Activated T-helper 1 cell treated with anti-CD3 and anti-CD28 coated beads, Interleukin-12 subunit alpha, Interleukin-12 subunit beta, Interleukin-2, Interleukin-4 antibody, amounts not matched to agents 30 ng/mL and 10 ng/mL and 1 ng/mL, durations not matched to agents 14 hours and 24 hours and 36 hours (primary cell): ENCODE measurements at places on chromosomes 4 and X.

GRCh38 chr4:93373893-93374860 lies 454.4 kb upstream of the ATOH1 start:
- H3K4me3 ChIP-seq, result no peak overlapping the region
- no peak overlapping the region for H3K27ac ChIP-seq
- H3K27me3 ChIP-seq, result no peaks in the 10 kb centered on the region
- no peaks in the 10 kb centered on the region for H3K4me1 ChIP-seq
- H3K36me3 ChIP-seq, result no peaks in the 10 kb centered on the region

DNA sequence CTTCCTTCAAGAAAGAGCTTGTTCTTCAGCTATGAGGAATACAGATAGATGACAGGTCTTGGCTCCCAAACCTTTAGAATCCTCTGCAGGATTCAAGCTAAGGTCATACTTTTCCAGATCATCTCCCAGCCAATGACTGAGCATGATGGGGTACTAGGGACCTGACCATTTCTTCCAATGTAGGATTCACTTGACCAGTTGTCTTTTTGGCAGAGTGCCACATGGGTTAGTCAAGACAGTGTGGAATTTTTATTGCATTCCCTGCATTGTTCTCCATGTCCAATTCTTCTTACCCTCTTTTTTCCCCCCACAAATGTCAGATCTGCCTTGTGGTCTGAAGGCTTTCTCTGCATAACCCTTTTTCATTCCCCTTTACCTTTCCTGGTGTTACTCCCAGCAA lies 99.5 kb downstream of the CCSER1 start:
- no peak overlapping the region for H3K4me3 ChIP-seq
- H3K27me3 ChIP-seq, result no peaks in the 10 kb centered on the region
- no peak for DNase-seq
- no peaks in the 10 kb centered on the region for H3K4me1 ChIP-seq
- H3K27ac ChIP-seq, result no peak overlapping the region

GRCh38 chrX:129115104-129115503 lies 408.2 kb downstream of the SMARCA1 start:
- no peaks in the 10 kb centered on the region for H3K27me3 ChIP-seq
- H3K36me3 ChIP-seq, result no peaks in the 10 kb centered on the region
- DNase-seq, result no peak

GRCh38 chrX:107674480-107675364 lies 46.4 kb downstream of the PRPS1 start:
- H3K27me3 ChIP-seq, result no peaks in the 10 kb centered on the region
- H3K36me3 ChIP-seq, result peaks cover 1% of the 10 kb centered on the region
- DNase-seq, result peak; percentile 41
- peak overlapping the region; percentile 99 for H3K27ac ChIP-seq
- peak overlapping the region; percentile 91 for H3K4me3 ChIP-seq

DNA sequence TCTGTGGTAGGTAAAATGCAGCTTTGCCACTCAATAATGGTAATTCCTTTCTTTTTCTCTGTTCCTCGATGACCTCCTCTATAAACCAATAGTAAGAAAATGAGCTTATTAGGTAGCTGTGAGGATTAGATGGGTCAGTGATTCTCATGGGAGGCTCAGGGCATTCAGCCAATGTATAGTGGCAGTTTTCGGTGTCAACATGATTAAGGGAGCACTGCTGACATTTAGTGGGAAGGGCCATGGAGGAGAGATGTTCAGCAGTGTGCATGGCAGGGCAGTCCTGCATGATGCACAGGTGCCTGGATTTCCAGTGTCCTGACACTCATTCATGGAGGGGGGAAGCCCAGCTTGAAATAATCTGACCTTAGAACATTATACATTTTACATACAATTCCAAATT lies 232.8 kb downstream of the PDGFC start:
- H3K27me3 ChIP-seq, result no peaks in the 10 kb centered on the region
- no peaks in the 10 kb centered on the region for H3K4me1 ChIP-seq
- no peaks in the 10 kb centered on the region for H3K36me3 ChIP-seq
- no peak overlapping the region for H3K27ac ChIP-seq
- no peak for DNase-seq

DNA sequence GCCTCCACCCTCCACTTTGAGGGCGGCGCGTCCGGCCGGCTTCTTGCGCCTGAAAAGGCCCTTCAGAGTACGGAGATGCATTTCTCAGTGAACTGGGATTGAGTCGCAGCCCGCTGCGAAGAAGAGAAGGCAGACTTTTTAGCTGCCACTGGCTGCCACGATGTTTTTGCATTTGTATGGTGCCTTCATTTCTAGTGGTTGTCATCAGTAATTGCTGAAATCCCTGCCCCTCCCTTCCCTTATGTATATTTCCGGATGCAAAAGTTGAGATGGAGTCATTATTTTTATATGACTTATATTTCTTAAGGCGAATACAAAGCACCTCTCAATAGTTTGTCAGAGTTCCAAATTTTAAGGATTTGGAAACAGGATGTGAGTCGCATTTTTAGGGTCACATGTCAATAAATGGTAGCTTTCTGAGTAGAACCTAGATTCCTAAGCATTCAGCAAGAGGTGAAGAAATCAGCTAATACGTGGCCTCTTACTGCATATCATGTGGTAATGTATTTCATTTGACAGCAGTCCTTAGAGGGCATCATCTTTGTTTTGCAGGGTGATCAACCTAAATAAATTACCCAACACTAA lies 658 bp downstream of the ATP6AP2 start:
- H3K4me1 ChIP-seq, result peaks cover 24% of the 10 kb centered on the region
- peak; percentile 4 for DNase-seq
- peak overlapping the region; percentile 40 for H3K27ac ChIP-seq
- no peaks in the 10 kb centered on the region for H3K27me3 ChIP-seq
- H3K4me3 ChIP-seq, result peak overlapping the region; percentile 81

DNA sequence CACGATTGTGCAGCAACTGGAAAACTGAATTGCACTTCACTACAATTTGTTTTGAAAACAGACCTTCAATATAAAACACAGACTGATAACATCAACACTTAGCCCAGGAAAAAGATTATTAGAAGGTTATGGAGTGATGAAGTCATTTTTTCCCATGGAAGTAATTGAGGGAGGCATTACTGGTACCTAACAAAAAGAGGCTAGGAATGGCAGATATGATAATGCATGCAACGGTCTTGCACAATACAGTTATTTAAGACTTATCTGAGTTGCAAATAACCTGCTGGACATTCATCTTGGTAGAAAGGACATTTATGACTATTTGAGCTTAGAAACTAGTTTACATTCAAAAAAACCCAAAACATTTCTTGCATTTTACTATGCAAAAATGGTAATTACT lies 1031.9 kb downstream of the FAT4 start:
- H3K27ac ChIP-seq, result no peak overlapping the region
- H3K36me3 ChIP-seq, result no peaks in the 10 kb centered on the region
- no peak for DNase-seq
- no peaks in the 10 kb centered on the region for H3K4me1 ChIP-seq
- no peak overlapping the region for H3K4me3 ChIP-seq

DNA sequence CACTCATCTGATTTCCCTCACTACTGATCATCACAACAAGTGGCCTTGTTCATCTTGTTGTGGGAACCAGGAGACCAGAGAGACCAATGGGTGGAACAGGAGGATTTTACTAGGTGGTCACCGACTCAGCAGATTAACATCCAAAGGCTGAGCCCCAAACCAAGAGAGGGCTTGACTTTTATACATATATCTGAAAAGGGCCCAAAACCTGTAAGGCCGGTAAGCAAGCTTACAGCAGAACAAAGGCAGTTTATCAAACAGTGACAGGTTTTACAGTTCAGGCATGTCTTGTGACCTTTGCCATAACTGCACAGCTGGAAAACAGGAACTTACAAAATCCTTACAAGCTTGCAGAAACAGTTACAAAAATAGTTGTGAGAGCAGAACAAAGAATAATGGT lies 195.9 kb downstream of the OR13H1 start:
- H3K36me3 ChIP-seq, result peaks cover 17% of the 10 kb centered on the region
- DNase-seq, result no peak
- no peaks in the 10 kb centered on the region for H3K4me1 ChIP-seq
- H3K27me3 ChIP-seq, result no peaks in the 10 kb centered on the region

DNA sequence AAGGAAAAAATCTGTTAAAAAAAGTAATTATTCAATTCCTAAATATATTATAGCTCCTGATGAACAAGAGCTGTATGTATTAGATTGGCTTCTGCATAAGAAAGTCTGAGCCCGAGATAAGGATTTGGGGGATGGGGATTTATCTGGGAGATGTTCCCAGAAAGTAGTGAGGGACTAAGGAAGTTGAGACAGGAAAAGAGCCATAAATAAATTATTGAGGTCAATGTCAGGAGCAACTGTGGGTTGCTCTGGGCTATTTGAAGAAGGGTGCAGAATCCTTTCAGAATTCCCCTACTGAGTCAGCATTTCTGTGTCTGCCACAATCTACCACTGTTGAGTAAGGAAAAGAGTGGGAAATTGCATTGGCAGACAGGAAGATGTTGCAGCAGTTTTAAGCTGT lies 3.1 kb upstream of the TDO2 start:
- no peaks in the 10 kb centered on the region for H3K27me3 ChIP-seq
- H3K4me3 ChIP-seq, result no peak overlapping the region
- H3K4me1 ChIP-seq, result no peaks in the 10 kb centered on the region
- no peak overlapping the region for H3K27ac ChIP-seq
- no peaks in the 10 kb centered on the region for H3K36me3 ChIP-seq

- H3K27me3 ChIP-seq, result no peaks in the 10 kb centered on the region
- H3K27ac ChIP-seq, result no peak overlapping the region
- H3K4me1 ChIP-seq, result no peaks in the 10 kb centered on the region
These were observed 1487.3 kb downstream of the PCDH7 start for GRCh38 chr4:32207456-32207855.
